Ureter (tissue), 1 donor: ENCODE measurements at places on chromosomes 11 and 22. TPM values are rescaled to one million over a fixed set of nuclear protein-coding genes. Genes with fewer than 3 reads are reported as not detected.

- DNase-seq = peak; percentile 24
Observed at GRCh38 chr11:119479685-119480275, 56.8 kb upstream of the THY1 start.

- DNase-seq = no peak
Observed at GRCh38 chr11:67295846-67296245, 6.7 kb downstream of the ANKRD13D start.

- no peak for DNase-seq
Observed at GRCh38 chr11:127006311-127006710, 5.7 kb upstream of the KIRREL3 start.

The CALCA gene
- total RNA-seq = not detected

The THOC5 gene
- 42.4 TPM for total RNA-seq
